Thyroid gland (tissue), 4 donors: ENCODE measurements at places on chromosomes 4 and X. TPM values are rescaled to one million over a fixed set of nuclear protein-coding genes. Genes with fewer than 3 reads are reported as not detected.

DNA sequence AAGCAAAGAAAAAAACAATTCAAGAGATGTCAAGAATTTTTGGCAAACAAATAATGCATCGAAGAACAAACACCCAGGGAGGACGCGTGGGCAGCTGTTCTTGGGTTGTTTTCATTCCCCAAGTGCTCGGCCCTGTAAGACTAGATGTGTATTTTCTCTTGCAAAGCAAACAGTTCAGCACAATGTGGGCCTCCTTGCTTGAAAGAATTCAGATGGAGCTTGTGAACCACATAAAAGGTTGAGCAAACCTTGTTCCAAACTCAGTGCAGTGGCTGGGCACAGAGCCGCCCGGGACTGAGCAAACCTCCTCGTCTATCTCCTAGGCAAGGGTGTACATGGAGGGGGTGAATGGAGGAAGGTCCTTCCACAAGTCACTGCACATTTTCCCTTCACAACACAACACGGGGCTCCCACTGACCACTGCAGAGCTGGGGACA is 82.4 kb downstream of the HTRA3 start:
- DNase-seq = peak; percentile 88

DNA sequence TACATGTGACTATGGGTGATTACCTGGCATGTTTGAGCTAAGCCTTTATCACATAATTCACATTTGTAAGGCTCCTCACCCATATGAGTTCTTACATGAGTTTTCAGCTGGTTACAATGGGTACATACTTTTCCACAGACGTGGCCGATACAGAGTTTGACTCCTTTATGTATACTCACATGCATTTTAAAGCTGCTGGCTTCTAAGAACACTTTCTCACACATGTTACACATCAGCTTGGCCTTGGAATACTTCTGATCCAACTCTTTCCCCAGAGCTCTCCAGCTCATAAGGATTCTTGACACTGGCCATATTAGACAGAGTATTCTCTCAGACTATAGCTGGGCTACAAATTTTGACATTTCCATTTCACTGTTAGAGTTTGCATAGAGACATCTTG is 66.3 kb downstream of the TAB3 start:
- no peak for DNase-seq

Gene COX7B2
- total RNA-seq = not detected

Gene TCEAL8
- 85.6 TPM for total RNA-seq

GRCh38 chr4:139014371-139015268 is 961 bp upstream of the NOCT start:
- no peak for DNase-seq

Gene RAB28
- 25.1 TPM for total RNA-seq

DNA sequence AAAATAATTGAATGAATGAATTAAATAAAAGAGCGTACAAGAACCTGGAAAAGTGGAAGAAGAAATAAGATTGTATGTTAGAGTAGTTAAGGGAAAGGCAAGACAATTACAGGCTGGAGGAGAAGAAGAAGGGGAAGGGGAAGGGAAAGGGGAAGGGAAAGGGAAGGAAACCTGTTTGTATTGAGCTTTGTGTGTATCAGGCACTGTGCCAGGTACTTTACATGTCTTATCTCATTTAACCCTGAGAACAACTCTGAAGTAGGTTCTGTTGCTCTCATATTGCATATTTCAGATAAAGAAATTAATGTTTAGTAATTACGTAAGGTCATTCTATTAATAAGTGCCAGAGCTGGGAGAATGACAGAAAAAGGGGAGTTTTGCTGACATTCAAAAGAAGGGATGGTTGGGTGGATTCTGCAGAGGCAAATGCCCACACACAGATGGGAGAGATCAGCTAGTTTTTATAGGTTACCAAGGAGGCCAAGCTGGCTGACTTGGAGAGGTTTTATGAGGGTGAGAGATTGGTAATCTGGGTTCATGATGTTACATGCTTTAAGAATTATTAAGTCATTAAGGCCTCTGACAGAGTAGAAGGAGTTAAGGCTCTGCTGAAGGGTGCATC is 92.3 kb upstream of the LCORL start:
- DNase-seq = no peak

Gene NWD2
- total RNA-seq = 0.63 TPM

GRCh38 chr4:188037003-188037713 is 41.6 kb downstream of the ZFP42 start:
- DNase-seq = no peak

GRCh38 chr4:80202741-80203553 is 5.6 kb downstream of the PRDM8 start:
- DNase-seq = no peak

Gene XAGE1A
- total RNA-seq = not detected

DNA sequence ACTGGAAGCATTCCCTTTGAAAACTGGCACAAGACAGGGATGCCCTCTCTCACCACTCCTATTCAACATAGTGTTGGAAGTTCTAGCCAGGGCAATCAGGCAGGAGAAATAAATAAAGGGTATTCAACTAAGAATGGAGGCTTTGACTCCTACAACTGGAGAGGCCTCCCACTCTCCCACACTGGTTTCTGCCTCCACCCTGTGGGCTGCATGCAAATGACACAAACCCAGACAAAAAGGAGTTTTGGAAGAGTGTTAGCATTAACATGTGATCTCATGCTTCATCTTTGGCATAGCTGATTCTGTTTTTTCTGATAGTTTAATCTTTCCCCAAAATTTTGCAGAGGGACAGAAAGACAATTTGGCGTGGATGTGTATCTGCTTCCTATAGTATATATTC is 80.8 kb upstream of the IQCM start:
- DNase-seq = peak; percentile 22

DNA sequence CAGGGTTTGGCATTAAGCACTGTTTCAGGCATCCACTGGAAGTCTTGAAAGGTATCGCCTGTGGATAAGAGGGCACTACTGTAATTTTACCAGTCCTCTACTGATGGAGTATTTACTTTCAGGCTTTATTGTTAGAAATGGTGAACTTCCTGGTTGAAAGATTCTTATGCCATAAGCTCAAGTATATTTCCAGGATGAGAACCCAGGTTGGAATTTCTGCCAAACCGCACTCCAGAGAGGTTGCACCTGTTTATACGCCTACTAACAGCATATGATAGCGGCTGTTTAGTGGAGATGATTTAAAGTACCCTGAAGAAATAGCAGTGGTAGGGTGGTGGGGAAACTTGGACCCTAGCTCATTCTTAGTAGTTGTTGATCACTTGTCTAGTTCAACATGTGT is 9.9 kb downstream of the FNIP2 start:
- no peak for DNase-seq

GRCh38 chr4:142850478-142850877 is 4.4 kb upstream of the INPP4B start:
- DNase-seq = no peak

- no peak for DNase-seq
These were observed 4.5 kb downstream of the ABCE1 start for GRCh38 chr4:145102619-145103018.

Gene CXCL9
- total RNA-seq = 2.3 TPM

Gene WNK3
- total RNA-seq = 5.4 TPM

- DNase-seq = no peak
These were observed 60.9 kb upstream of the TXK start for GRCh38 chr4:48194971-48195370.

Gene CACNA1F
- 0.13 TPM for total RNA-seq

DNA sequence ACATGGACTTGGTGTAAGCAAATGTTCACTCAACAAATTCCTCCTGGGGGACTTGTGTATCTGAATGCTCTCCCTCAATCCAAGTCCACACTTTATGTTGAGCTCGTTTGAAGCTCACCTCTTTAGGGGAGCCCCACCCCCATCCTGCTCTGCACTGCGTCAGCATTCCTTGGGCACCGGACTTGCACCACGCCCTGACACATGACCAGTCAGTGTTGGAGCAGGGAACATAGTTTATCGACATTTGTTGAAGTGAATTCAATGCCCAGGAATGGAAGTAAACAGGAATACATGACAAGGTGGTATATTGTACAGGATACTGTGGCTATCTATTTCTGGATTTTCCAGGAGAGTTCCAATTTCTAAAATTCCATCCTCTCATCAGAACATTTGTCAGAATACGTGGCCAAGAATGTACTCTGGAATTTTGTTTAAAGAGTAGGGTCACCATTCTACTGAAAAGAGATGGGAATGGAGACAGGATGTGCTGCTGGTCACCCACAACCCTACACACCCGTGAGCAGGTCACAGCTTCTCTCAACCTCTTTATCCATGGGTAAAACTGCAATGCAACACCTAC is 60.0 kb upstream of the LNX1 start:
- DNase-seq = peak; percentile 35

- no peak for DNase-seq
These were observed 76.3 kb downstream of the ATP10D start for GRCh38 chr4:47561331-47561730.

Gene AMTN
- not detected for total RNA-seq

Gene SLC9A7
- total RNA-seq = 22.7 TPM

Gene F11
- not detected for total RNA-seq

GRCh38 chr4:128827296-128827695 is 17.8 kb downstream of the JADE1 start:
- no peak for DNase-seq

Gene NPY1R
- 11.6 TPM for total RNA-seq

Gene SEPTIN6
- 15.0 TPM for total RNA-seq

Gene PLAC1
- total RNA-seq = not detected

DNA sequence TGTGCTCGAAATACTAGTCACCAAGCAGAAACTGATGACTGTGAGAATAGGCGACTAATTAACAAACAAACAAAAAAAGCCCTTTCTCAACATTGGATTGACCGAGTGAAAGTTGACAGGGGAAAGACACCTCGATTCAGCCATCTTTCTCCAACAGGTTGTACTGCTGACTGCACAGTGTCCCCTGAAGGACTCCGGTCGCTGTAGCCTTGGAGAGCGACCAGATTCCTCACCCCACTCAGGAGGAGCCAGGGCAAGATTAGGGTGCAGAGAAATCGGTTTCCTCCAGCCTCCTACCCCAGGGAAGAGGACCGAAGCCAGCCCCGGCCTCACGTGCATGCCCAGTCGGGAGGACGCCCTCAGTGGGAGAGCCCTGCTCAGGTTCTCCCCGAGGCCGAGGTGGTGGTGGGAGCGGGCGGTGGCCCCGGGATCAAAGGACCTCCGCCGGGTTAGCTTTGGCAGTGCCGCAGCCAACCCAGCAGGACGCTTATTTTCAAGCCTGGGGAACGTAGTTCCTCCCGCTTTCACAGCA is 1.1 kb upstream of the RAP1GDS1 start:
- peak; percentile 68 for DNase-seq

- DNase-seq = no peak
These were observed 99.8 kb upstream of the GATB start for GRCh38 chr4:151860561-151861093.

- DNase-seq = no peak
These were observed 39.9 kb downstream of the PDS5A start for GRCh38 chr4:39937683-39938268.

Gene ADD1
- 198 TPM for total RNA-seq

Gene SPANXN4
- total RNA-seq = not detected

GRCh38 chr4:73776321-73776729 is 36.0 kb downstream of the CXCL8 start:
- DNase-seq = peak; percentile 37

- no peak for DNase-seq
These were observed 1952.2 kb downstream of the PCDH7 start for GRCh38 chr4:32672359-32672758.

GRCh38 chr4:65789341-65789740 is 119.1 kb upstream of the EPHA5 start:
- DNase-seq = no peak

DNA sequence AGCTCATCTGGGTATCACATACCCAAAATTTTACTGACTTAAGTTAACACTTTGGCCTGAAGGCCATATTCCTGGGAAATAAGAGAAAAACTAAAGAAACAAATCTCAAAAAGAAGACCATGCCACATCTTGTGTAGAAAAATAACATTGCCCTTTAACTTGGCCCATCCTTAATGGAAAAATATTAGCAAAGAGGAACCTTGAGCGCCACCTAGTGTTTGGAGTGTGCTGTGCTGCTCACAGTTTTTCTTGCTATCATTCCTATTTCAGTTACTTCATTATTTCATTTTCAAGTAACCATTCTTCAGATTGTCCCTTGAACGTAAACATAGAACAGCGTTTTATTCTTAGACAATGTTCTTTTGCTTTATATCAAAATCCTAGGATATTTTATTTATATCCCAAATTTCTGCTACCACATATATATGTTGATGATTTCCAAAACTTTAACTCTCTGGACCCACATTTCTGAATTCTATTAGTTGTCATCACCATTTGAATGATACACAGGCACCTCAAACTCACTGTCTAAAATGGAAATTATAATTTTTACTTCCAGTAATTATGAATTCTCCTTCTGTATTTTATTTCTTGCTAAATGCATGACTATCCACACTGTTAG is 999.0 kb upstream of the ADGRL3 start:
- peak; percentile 21 for DNase-seq

Gene GRIA2
- total RNA-seq = not detected

DNA sequence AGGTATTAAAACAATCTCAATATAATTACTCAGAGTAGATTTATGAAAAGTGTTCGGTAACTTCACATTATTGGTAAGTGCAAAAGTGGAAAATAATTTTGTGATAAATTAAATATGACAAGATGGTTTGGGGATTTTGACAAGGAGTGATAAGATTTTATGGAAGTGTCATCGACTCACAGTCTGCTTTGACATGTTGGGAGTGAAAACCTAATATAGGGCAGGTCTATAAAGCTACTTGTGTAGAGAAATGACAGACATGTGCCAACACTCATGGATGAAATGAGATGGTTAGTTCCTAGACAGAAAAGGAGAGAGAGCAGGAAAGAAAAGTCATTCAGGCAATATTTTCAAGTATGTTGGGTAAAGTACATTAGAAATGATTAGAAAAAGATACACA is 456.8 kb downstream of the TRAM1L1 start:
- DNase-seq = no peak

Gene TIGD4
- 1.8 TPM for total RNA-seq

Gene KLF8
- total RNA-seq = 13.2 TPM

GRCh38 chrX:18278449-18278848 is 57.8 kb upstream of the BEND2 start:
- DNase-seq = no peak

- no peak for DNase-seq
These were observed 1.3 kb downstream of the FAM9C start for GRCh38 chrX:13043138-13043537.

DNA sequence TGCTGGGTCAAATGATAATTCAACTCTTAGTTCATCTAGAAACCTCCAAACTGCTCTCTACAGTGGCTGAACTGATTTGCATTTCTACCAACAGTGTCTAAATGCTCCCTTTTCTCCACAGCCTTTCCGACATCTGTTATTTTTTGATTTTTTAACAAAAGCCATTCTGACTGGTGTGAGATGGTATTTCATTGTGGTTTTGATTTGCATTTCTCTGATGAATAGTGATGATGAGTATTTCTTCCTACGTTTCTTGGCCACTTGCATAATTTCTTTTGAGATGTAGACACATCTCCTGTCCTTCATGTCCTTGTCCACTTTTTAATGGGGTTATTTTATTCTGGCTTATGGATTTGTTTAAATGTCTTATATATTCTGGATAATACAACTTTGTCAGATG is 298.2 kb upstream of the ARSJ start:
- DNase-seq = no peak

Gene TSPAN7
- total RNA-seq = 45.0 TPM
